Activated CD4-positive, alpha-beta T cell treated with anti-CD3 and anti-CD28 coated beads, Interleukin-10, Interleukin-2, amounts not matched to agents 100 ng/mL and 50 ng/mL, durations not matched to agents 16 hours and 8 hours (primary cell): ENCODE measurements at places on chromosomes 7 and 10.

DNA sequence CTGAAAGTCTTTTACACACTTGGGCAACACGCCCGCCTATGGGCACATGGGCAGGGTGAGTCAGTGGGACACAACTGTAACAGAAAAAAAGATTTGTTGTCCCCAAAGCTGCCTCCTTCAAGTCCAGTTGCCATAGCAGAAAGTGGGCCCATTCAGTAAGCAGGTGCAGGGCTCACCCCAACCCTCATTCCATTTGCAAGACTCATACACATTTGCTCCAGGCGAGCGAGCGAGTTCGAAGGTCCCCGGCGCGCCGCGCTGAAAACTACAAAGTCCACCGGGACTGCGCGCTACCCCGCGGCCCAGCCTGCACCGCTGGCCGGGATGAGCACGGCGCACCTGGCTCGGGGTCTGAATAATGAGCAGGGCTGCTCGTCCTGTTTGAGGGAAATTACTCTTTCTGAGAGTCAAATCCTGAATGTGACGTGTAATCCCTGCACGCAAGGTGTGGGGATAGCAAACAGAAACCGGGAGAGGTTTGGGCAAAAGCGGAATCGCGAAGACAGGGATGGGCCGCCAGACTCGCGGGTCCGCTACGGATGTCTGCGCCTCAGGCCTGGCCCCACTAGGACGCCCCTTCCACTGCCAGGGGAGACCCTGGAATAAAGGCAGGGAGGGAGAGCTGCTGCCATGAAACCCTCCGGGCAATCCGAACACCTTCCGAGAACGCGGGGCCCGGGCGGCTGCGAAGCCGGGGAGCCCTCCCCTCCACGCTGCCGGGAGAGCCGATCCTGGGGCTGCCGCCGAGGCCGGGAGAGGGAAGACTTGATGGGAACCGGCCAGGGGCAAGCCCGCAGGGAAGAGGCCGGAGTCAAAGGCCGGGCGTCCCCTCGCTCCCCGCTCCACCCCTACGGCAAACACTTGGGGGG is 982 bp downstream of the COBL start:
- DNase-seq: no peak

DNA sequence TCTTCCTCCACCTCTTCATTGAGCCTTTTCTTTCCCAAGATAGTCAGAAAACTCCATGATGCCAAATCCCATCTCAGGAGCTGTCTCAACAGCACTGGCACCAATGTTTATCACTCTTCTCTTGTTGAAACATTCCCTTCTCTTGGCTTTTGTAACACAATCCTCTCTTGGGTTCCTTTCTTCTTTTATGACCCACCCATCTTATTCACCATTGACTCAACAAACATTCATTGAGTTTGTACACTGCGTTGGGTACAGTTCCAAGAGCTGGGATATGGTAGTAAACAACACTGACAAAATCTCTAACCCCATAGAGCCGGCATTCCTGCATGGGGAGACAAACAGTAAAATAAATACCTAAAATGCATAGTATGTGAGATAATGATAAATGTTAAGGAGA is 577.5 kb downstream of the INHBA start:
- DNase-seq: no peak

DNA sequence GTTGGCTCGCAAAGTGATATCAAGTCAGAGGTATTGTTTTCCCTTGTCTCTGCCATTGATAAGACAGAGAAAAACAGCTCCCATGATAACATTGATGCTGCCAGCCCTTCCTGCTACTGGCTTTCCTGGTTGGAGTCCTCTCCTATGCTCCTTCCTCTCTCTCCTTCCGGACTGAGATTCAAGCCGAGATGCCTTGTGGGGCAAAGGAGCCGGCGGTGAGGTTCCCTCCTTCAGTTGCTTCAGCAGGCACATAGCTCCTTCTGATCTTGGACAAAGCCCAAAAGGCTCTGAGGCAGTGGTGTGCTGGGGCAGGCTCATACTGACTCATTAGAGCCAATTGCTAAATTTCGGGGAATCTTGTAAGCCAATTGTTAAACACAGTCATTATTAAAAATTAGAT is 8.8 kb upstream of the ZCCHC24 start:
- DNase-seq: no peak

GRCh38 chr10:115879372-115880089 is 393.5 kb downstream of the GFRA1 start:
- DNase-seq: no peak

- DNase-seq: peak; percentile 94
Observed at GRCh38 chr7:151013733-151014497, 10.4 kb downstream of the ATG9B start.

DNA sequence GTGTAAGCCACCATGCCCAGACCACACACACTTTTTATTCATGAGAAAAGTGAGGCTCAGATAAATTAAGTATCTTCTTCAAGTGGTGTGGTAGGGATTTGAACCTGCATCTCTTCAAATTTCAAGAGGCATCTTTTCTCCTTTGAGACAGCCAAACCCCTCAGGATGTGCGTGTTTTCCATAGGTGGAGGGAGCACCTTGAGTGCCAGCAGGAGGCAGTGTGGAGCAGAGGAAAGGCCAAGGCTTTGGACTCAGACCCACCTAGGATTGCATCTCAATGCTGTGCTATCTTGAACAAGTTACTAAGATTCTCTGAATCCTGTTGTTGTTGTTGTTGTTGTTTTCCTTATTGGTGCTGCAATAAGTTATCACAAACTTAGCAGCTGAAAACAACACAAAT is 40.2 kb upstream of the MYL10 start:
- DNase-seq: no peak

- DNase-seq: no peak
Observed at GRCh38 chr10:5532618-5533097, 7.9 kb downstream of the CALML3 start.

DNA sequence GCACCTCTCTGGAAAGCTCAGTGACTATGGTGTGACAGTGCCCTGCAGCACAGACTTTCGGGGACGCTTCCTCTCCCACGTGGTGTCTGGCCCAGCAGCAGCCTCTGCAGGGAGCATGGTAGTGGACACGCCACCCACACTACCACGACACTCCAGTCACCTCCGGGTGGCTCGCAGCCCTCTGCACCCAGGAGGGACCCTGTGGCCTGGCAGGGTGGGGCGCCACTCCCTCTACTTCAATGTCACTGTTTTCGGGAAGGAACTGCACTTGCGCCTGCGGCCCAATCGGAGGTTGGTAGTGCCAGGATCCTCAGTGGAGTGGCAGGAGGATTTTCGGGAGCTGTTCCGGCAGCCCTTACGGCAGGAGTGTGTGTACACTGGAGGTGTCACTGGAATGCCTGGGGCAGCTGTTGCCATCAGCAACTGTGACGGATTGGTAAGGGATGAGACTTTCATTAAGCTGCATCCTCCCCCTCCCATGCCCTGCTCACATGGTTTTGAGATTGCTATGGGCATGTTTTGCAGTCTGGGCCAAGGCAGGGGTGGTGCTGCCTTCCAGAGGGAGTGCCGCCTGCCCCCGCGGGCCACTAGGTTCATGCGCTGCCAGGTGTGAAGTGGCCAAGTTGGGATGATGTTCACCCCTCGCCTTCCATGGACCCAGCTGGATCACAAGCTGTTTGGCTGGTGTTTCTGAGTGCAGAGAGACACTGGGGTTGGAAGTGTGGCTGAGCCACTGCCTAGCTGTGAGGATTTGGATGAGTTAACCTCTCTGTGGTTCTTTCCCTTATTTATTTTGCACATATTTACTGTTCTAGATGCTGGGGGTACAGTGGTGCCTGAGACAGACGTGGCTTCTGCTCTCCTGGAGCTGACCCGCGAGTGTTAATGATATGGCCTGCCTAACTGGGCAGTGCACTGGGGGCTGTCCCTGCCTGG is 2.5 kb downstream of the ADAMTS14 start:
- DNase-seq: no peak

GRCh38 chr10:44963772-44964633 is 4.4 kb downstream of the RASSF4 start:
- DNase-seq: no peak

- DNase-seq: no peak
Observed at GRCh38 chr7:117043108-117043825, 90.0 kb downstream of the ST7 start.

DNA sequence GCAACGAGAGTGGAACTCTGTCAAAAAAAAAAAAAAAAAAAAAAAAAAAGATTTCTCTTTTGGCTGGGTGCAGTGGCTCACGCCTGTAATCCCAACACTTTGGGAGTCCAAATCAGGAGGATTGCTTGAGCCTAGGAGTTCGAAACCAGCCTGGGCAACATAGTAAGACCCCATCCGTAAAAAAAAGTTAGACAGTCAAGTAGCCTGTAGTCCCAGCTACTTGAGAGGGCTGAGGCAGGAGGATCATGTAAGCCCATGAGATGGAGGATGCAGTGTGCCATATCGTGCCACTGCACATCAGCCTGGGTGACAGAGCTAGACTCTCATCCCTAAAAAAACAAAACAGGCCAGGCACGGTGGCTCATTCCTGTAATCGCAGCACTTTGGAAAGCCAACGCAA is 25.2 kb downstream of the PDLIM1 start:
- DNase-seq: no peak

DNA sequence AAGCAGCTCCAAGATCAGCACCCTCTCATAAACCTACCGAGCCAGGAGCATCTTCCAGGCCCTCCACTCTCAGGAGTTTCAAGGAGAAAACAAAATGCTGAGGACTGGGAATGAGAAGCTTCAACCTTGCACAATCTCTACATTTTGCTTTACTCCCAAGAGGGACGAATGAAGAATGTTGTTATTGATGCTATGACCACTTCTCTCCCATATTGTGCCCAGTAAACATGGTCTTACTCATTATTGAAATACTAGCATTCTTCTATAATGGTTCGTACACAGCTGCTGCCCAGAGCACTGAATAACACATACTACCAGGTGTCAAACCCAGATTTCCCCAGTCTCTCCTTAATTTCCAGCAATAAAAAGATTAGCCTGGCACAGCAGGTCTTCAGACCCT is 63.4 kb upstream of the BET1 start:
- no peak for DNase-seq

DNA sequence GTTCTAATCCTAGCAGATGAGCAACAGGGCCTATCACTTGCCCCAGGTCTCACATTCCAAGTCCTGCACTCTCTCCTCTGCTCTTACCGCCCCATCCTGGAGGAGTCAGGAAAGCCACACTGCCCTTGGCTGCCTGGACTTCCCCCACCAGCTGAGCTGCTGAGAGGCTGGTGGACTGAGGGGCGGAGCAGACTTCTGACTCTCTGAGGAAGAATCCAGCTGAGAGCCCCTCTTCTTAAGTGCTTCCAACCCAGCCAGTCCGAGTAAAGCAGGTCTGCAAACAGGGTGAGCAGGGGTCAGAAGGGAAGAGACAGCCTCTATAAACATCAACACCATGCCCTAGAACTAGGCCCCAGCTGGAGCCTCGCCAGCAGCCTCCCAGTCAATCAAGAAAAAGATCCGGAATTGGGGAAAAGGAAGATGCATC is 92.4 kb upstream of the TMEM72 start:
- DNase-seq: no peak

DNA sequence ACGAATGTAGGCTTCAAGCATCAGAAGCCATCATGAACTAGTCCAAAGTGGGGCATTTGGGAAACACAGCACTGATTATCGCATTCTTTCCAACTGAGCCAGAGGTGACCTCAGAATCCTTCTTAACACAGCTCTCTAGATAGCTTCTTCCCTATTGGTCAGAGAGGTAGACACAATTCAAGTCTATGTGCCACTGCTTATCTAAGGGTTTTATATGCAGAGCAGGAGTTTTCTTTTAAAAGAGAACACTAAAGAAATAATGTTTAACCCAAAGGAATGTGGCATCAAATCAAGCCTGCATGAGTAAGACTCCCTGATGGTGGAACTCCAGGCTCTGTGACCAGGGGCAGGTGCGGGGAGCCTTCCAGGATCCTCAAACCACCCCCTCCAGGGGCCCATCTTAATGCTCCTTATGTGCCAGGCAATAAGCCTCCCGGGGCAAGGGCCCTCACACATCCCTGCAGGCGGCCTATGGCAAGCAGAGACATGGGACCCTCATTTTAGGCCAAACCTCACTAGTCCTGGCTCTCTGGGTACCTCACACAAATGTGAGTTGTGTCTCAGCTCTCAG is 13.8 kb downstream of the HSPA12A start:
- DNase-seq: no peak

DNA sequence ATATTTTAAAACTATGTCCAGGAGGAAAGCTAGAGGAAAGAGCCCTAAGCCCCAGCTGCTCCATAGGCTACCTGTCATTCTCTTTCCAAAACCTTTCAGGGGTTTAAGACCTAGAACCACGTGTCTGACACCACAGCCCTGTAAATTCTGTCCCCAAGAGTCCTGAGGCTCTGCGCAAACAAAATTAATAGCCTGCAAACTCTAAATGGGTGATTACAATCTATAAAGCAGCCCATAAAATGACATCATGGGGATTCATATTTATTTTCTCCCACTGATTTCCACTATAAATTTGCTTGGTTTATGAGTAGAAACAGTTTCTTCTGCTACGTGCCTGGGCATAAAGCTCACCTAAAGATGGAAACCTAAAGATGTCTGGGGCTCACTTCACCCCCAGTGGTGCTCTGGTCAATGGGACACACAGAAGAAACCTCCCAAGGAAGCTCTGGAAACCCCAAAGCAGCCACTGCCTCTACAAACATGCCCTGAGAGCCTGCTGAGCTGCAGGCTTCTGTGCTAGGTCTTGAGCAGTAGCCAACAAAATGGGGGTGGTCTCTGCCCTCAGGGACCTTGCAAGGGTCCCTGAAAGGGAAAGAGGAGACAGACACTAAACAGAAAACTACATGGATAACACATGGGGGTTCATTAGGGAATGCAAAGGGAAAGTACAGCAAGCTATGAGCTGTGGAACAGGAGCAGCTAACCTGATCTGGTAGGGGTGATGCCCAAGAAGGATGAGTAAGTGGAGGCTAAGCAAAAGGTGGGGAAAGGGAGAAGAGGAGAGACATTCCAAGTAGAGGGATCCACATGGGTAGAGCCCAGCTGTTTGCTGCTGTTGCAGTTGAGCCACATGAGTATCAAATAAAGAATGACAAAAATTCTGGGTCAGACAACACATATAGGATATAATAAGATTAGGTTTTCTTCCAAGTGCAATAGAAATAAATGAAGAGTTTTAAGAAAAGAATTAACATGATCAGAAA is 331.7 kb downstream of the KCNMA1 start:
- no peak for DNase-seq

DNA sequence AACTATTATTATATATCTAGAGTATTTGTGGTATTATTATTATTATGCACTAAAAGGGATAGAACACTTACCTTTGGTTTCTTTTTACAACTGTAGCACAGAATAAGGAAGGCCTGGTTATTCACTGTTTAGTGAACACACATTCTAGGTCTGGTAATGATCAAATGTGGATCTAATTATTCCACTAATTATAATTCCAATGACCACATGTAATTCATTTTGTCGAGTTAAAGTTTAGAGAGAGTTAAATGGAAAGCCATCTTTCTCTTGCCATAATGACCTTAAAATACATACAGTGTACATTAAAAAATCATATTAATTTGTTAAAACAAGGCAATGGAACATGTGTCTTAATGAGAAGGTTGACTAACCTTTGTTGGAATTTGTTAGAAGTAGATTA is 147.8 kb downstream of the SEM1 start:
- DNase-seq: no peak

GRCh38 chr10:35959252-35959651 is 317.2 kb upstream of the FZD8 start:
- no peak for DNase-seq

- DNase-seq: peak; percentile 67
Observed at GRCh38 chr10:7260412-7260900, 150.4 kb downstream of the SFMBT2 start.
